H54 (cell line): ENCODE measurements at places on chromosomes 11 and 22.

GRCh38 chr11:69443968-69444364 is 37.5 kb upstream of the LINC01488 start:
- DNase-seq: no peak

DNA sequence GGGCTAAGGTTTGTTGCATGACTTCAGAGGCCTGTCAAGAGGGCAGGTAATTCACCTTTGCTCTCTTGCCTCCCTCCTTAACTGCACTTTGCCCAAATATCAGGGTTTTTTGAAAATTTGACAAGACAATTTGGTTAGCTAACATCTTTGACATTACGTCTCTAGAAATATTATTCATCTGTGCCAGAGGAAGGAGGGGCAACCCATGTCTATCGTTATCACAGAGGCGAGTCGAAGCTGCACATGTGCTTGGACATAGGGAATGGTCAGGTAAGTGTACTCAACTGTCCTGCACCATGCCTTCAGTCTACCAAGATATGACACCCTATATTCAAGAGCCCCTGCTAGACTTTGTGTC is 3.7 kb downstream of the AKIP1 start:
- DNase-seq: no peak

DNA sequence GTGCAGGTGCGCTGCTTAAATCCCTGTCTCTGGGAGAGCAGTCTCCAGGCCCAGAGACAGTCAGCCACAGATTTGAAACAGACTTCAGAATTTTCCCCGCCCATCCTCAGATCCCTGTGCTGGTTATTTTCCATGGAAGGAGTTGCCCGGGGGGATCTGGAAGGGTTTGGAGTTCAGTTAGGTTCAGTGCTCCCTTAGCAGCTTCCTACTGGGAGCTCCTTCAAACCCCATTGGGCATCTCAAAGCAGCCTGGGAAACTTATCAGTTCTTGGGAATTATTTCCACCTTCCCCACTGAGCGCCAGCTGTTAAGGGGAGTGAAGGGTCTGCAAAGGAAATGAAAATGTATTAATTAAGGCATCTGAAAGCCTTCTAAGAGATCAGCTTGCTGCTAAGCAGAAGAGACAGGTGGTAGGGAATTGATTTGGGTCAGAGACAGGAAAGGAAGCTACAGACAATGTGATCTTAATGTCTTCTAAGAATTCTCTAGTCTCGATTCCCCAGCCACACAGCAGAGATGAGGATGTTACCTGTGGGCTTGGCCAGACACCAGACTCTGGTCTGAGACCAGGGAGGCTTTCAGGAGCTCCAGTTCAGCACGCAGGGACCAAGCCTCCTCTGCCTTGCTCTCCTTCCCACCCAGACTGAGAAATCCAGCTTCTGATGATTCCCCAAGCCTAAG is 106.2 kb upstream of the TBCEL start:
- DNase-seq: no peak

GRCh38 chr11:86124251-86125233 is 55.7 kb upstream of the PICALM start:
- no peak for DNase-seq

GRCh38 chr11:36148701-36149100 is 140.5 kb downstream of the COMMD9 start:
- DNase-seq: no peak

DNA sequence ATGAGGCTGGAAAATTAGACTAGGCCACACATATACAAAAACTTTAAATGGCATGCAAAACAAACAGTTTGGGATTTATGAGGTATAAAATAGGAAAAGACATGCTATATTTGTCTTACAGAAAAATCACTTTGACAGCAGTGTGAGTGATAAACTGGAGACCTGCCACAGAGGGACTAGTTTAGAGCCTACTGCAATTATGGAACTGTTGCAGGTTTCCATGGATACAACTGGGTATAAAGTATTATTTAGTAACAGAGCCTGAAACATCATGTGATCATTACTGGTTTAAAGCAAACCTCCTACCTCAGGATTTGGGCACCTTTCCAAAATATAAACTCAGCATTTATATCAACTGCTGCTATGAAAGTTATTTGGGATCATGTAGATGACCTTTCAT is 1032.5 kb downstream of the DLG2 start:
- DNase-seq: no peak

DNA sequence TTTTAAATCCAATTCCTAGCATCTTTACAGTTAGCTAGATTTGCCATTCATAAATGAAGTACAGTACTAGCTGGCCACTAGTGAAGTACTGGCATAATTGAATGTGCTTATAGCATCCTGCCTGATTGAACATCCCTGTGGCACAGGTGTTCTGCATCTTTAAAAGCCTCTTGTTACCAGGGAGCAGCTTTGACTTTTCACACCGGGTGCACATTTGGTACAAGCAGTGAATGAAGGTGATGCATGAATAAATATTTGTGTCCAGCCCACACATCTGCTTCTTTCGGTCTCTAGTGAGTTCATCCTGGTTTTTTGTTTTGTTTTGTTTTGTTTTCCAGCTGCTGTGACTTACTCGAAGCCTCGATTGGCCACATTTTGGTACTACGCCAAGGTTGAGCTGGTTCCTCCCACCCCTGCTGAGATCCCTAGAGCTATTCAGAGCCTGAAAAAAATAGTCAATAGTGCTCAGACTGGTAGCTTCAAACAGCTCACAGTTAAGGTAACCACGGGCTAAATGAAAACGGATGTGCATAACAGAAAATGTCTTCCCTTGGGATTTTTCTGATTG is 5.3 kb downstream of the ATP5MG start:
- no peak for DNase-seq

GRCh38 chr11:32723332-32723731 is 71.1 kb downstream of the CCDC73 start:
- no peak for DNase-seq

GRCh38 chr22:40819599-40820140 is 524 bp upstream of the SLC25A17 start:
- DNase-seq: no peak

DNA sequence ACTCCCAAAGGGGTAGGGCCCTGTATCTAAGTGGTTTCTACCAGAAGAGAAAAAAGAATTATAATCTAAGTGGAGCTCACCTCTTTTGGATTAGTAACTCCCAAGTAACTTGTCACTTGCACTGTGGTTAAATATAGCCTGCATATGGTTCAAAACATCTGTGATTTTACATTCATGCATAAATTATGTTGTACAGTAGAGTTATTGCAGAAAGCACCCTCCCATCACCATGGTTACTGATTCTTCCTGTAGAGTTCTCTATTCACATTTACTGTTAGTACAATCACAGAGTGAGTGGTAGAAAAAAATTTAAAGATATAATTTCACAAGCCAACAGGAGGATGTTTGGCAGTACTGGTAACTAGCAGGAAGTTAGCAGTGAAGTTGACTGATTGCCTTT is 80.4 kb downstream of the LRRC4C start:
- DNase-seq: no peak

DNA sequence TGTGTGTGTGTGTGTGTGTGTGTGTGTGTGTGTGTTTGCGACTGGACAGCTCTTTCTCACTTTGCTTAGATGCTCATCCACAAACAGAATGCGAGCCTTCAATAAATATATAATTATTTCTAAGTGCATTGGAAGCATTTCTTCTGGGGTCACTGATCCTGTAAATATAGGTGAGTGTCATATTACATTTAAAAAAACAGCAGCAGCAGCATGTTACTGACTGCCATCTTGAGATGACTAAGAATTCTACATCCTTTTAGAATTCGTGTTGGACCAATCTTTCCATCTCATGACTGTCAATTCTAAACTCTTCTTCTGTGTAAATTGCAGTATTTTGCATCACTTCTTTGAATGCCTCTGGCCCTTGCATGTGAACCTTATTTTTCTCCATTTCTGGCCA is 238.0 kb upstream of the DDI1 start:
- no peak for DNase-seq

- DNase-seq: no peak
These were observed 17.5 kb downstream of the TMPRSS13 start for GRCh38 chr11:117911694-117912093.

DNA sequence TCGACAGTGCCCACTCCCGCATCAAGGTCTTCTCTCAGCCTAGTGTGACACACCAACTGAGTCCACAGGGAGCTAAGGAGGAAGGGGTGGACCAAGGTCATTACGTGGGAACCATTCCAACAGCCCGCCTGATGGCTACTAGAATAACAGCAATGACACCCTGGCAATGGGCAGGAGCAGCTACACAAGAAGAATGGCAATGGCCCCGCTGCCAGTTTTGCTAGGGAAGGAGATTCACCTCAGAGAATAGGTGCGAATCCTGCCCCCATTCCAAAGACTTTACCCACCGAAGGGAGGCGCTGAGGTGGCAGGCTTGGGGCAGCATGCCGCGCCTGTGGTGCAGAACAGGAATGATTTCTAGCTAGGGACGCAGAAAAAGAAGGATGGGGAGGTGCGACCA is 9.1 kb downstream of the WT1 start:
- DNase-seq: no peak

DNA sequence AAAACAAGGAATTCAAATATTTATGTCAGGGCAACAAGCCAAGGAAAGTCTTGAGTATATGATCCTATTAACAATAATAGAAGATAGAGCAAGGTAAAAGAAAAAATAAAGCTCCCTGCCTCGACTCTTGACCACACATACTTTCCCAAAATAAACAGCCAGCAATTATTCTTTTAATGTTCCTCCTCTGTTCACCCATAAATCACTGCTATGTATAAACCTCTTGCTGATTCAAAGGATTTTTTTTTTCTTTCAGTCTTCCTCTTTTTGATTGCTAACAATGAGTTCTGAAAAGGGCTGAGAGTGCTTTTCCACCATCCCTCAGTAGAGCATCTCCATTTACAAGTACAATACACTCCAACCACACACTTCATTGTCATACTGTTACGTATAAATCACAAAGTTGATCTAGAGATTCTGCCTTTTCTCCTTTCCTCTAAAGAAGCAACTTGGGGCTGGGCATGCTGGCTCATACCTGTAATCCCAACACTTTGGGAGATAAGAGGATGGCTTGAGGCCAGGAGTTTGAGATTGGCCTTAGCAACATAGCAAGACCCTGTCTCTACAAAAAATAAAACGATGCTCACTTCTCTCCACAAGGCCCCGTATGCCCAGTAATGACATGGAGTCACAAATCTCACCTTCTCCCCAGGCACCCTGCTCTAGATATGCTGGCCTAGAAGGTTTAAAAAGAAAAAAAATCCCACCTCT is 24.0 kb downstream of the RAB30 start:
- DNase-seq: no peak

DNA sequence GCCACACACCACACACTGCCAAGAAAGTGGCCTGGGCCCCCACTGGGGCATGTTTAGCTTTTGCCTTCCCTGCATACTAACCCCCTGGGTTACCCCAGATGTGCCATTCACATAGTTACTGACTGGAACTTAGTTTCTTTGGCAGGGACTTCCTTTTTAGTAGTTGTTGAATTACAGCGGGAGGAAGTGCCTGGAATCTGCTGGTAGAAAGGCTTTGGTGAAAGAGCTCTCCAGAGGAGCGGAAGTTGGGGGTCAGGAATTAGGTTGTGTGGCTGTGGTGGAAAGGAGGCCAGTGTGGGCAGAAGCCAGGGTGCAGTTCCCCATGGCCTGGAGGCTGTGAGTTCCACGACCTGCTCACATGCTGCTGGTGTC is 69.0 kb downstream of the MED15 start:
- no peak for DNase-seq

DNA sequence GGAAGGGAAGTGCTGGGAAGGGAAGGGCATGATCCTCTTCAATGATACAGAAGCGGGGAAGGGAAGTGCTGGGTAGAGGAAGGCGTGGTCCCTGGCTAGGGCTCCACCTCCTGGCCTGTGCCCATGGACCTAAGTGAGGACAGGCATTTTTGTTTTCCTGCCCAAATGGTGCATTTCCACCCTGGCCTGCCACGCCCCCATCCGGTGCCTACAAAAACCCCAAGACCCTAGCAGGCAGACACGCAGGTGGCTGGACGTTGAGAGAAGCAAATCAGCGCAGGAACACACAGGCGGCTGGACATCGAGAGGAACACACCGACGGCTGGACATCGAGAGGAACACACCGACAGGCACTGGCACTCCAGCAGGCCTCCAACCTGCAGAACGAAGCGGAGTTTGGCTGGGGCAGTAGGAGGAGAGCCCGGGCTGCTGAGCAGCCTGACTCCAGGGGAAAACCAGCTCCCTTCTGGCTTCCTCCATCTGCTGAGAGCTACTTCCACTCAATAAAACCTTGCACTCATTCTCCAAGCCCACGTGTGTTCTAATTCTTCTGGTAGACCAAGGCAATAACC is 628.3 kb downstream of the BUD13 start:
- DNase-seq: no peak
